ENCODE measurements at places on chromosomes 7 and 10.

DNA sequence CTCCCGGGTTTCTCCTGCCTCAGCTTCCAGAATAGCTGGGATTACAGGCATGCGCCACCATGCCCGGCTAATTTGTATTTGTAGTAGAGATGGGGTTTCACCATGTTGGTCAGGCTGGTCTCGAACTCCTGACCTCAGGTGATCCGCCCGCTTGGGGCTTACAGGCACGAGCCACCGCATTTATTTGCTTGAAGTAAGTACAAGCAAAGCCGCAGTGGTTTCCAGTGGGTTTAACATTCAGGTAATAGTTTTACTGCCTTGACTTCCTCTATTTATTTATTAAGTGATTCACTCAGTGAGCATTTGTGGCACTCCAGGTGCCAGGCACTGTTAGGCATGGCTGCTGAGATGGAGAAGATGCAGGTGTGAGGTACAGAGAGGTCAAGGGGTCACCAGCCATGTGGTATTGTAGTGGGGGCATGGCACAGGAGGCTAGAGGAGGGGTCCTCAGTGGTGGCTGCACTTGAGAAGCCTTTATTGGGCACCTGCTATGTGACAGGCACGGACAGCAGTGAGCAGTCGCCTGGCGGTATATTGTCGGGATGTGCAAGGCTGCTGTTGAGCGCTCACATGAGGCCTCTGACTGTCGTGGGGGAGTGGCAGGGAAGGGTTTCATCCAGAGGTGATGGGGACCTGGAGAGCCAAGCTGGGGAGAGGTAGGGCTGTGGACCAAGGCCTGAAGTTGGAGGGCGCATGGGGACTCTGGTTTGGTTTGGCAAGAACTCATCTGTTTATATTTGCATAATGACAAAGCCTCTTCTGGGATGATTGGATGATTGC is 54.9 kb downstream of the DOCK1 start:
- no peak for DNase-seq

GRCh38 chr7:42672339-42672999 is 239.4 kb downstream of the C7orf25 start:
- DNase-seq, result no peak

DNA sequence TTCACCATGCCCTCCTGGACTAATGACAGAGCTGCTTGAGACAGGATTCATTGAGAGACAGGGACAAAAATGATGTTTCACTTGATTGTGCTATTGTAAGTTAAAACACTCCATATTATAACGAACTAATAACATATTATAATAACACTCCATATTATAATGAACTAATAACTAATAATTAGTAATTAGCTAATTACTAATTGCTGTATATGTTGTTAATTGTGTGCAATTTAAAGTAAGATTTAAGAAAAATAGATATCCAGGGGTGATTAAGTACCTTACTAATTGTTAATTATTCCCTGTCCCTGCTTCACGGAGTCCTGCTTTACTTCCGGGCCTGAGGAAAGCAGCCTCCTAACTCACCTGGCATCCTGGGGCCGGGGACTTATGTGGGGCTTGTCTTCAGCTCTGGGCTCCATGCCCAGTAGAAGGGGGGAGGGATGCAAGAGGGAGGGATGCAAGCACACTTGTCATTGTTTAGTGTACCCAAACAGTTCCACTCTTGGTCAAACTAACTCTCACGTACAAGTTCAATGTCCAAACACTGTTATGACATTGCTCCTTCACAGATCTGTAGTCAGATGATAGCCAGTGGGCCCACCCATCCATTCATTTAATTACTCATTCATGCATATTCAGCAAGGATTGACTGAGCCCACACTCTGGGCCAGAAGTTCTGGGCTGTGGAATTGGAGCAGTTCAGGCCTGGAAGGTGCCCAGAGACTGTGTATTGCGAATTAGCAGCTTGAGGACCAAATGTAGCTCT is 53.8 kb downstream of the COL13A1 start:
- no peak for DNase-seq

- DNase-seq, result no peak
Observed at GRCh38 chr7:145718129-145718528, 398.5 kb upstream of the CNTNAP2 start.

GRCh38 chr7:22630069-22630468 is 96.9 kb upstream of the IL6 start:
- DNase-seq, result no peak

DNA sequence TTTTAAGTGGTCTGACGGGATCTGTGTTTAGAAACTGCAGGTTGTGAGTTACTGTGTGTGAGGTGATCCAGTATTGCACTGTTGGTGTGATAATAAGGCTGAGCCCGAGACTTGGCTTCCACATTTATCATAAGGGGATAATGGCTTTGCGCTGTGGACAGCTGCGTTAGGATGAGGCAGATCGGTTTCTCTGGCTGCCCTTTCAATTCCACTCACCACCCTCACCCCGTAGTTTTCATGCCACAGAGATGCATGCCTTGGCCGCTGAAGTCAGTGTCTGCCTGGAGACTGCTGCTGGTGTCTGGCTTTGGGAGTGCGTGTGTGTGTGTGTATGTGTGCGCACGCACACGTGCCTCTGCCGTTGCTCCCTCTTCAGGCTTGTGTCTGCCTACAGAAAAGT is 273.0 kb downstream of the CCDC3 start:
- DNase-seq, result no peak

GRCh38 chr7:127417346-127417745 is 24.8 kb upstream of the ZNF800 start:
- DNase-seq, result no peak

DNA sequence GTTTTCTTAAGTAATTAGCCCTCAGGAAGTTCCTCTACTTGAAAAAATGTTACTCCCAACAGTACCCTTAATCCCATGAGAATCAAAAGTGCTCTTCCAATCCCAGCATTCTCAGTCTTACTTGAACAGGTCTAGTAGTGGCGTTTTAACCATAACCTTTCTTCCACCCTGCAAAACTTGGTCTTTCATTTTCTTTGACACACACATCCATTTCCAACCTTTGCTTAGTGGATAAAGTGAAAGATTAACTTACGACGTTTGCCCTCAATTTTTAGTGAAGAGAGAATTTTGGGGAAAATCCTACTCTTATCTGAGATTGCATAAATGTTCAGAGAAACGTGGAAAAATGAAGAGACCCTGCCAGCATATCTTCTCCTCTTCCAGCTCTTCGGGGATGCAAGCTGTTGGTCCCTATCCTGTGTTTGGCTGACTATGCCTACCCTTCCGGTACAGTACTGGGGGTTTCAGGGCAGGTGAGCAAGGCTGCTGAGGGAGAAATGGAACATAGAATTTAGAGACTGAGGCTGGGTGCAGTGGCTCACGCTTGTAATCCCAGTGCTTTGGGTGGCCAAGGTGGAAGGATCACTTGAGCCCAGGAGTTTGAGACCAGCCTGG is 18.8 kb downstream of the WBP1L start:
- no peak for DNase-seq

DNA sequence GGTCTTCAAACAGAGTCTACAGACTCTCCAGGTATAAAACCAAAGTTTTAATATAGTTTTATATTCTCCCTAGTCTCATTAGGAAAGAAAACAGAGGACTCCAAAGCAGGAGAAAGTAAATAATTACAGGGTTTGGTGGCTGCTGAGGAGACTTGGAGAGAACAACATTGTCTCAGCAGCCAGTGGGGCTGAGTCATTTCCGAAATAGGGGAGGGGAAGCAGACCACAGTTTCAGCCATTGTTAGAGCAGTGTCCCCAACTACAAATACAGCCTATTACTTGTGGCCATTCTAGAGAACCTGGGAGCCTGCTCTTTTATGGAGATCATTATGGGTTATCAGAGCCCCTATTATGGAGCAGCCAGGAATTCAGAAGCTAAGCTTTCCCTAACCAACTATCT is 44.2 kb upstream of the A1CF start:
- DNase-seq, result no peak

- no peak for DNase-seq
Observed at GRCh38 chr10:132392184-132392800, 4.7 kb upstream of the PWWP2B start.

GRCh38 chr10:78755877-78756455 is 312.8 kb upstream of the ZMIZ1 start:
- no peak for DNase-seq

GRCh38 chr10:75029420-75029819 is 82.0 kb upstream of the SAMD8 start:
- no peak for DNase-seq

- no peak for DNase-seq
Observed at GRCh38 chr10:77116904-77117303, 520.7 kb downstream of the KCNMA1 start.

DNA sequence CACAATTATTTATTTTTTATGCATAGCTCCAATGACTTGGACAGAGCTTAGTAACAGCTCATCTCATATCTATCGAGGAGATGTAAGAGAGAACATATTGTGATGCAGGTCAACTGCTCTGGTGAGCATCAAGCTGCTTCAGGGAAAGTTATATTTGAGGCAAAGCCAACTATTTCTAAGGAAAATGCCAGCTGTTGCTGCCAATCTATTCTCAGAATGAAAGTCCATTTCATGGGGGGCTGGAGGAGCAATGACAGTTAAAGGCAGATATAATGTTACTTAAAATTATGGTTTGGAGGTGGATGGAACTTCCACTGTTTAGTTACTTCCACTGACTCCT is 424.8 kb downstream of the KIF20B start:
- no peak for DNase-seq

GRCh38 chr7:73572767-73573186 is 5.6 kb downstream of the TBL2 start:
- DNase-seq, result no peak

- DNase-seq, result no peak
Observed at GRCh38 chr7:133551466-133551865, 298.6 kb downstream of the EXOC4 start.

- DNase-seq, result no peak
Observed at GRCh38 chr7:30214651-30215137, 69.7 kb upstream of the ZNRF2 start.

GRCh38 chr7:12257582-12257981 is 46.5 kb downstream of the TMEM106B start:
- no peak for DNase-seq

GRCh38 chr7:44142028-44142427 is 896 bp upstream of the MYL7 start:
- no peak for DNase-seq

DNA sequence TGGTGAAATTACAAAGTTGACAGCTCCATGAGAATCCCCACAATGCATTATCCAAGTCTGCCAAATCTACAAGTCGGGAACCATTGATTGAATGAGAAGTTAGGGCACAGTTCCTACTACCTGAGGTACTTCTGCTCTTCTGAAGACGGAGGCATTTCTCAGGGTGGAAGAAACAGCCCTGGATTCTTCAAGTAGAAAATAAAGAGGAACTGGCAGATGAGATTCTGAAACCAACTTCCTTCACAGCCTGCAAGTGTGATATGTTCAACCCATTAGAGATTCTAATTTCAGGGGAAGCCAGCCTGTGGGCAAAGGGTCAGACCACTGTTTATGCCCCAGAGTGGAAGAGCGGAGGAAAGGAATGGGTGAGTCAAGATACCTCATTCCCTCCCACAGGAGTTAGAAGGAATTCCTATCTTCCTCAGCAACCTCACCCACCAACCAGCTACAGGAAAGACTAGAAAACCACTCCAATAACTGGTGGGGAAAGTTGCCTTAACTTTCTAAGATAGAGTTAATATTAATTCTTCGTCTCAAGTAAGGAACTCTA is 50.5 kb upstream of the BMPER start:
- no peak for DNase-seq

DNA sequence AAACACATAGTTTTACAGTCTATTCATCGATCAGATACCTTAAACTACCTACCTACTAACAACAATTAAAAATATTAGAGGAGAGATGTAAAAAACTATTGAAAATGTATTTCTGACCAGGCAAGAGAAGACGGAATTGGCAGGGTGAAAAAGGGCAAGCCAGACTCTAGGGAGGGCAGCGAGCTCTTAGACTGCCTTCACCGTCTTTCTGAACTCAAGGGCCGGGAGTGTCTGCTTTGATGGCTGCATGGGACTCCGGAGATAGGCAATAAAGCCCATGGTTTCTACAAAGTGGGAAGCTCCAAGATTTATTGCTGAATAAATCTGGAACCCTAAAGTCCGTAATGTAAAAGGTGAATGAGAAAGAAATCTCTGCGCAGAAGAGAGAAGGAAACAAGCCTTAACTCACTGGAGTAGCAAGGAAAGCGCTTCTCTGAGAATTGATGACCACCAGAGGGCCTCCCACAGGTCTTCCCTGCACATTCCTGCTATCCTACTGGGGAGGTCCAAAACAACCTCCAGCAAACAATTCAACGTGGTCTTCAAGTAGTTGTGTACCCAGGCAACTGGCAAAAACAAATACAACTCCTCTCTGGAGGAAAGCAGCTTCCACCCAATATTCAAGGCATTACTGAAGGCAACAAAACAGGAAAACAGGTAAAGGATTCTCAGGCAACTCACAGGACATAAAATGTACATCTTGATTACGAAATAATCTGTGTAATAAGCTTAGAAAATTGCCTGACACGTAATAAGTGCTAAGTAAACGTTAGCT is 181.3 kb downstream of the SDK1 start:
- no peak for DNase-seq

GRCh38 chr10:93718937-93719725 is 16.7 kb upstream of the FRA10AC1 start:
- no peak for DNase-seq

- DNase-seq, result no peak
Observed at GRCh38 chr10:105188737-105189462, 547.8 kb downstream of the SORCS3 start.

DNA sequence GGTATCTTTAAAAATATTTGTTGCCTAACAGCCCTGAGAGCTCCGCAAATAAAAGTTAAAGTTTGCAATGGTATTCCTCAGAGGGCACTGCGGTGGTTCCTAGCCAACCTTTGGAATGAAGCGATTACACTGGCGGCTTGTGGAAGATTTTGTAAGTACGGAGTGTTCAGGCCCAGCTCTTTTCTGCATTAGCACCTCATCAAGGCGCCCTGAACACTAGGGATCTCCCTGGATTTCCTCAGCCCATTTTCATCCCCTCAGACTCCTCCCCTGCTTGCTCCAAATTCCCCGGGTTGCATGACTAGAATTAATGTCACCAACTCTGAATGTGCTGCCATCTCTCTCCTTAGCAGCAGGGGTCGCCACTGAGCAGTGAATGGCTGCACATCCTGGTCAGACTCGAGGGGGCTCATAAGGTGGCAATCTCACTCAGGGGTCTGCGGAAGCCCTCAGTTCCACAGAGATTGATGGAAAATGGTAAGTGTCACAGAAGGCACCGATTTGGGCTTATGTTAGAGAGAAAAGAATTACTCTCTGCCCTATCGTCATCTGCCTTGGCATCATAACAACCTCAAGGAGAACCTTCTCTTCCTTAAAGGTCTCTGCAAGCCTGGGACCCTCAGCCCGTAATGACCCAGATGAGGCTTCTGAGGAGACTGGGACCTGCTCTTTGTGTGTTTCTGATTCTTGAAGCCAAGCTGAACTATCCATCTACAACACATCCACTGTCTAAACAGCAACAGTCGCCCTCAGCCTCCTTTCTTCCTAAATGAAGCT is 262.8 kb upstream of the AOAH start:
- DNase-seq, result no peak

GRCh38 chr7:48106906-48107659 is 18.0 kb downstream of the UPP1 start:
- no peak for DNase-seq

GRCh38 chr7:128137181-128137580 is 103.9 kb upstream of the LEP start:
- no peak for DNase-seq

GRCh38 chr10:70579234-70580002 is 23.1 kb downstream of the PRF1 start:
- no peak for DNase-seq

All from cortex of kidney (tissue), 1 donor.